ENCODE measurements at places on chromosomes 11 and 22.
A peak's percentile ranks its signal among the peaks of the same experiment; 100 is the strongest.

GRCh38 chr11:65856689-65857499, 1.1 kb downstream of the CFL1 start:
- DNase-seq, result peak; percentile 86

DNA sequence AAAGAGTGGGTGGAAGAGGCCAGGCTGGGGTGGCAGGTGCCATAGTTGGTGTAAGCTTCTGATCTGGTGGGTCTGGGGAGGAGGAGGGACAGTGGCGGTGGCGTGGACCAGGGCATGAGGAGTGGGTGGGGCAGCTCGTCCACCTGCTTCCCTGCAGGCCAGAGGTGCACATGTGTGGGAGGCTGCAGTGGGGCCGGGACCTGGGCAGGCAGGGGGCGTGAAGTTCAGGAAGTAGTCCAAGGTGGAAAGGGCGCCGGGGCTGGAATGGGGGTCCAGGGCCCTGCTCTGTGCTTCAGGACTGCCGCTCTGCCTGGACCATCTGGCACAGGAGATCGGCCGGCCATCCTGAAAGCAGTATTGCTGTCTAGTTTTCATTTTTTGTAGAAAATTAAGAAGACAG, 15.9 kb downstream of the RIBC2 start:
- DNase-seq, result no peak

DNA sequence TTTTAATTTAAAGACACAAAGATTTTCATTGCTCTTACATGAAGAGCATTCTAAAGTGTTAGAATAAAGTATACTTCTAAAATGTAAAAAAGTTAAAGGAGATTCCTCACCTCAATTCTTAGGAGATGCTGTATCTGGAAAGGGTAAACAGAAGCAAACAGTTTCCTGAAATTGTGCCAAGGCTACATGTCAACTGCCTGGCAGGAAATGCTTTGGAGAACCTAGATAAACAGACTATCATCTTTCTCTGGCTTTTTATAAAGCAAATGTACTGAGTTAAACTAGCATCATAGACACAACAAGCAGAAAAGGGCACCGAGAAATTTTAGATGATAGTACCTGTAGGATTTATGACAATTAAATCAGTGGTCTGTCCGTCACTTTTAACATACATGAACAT, 24.7 kb upstream of the AKIP1 start:
- DNase-seq, result no peak

- DNase-seq, result peak; percentile 84
These were observed 268.4 kb downstream of the ETS1 start for GRCh38 chr11:128318856-128319474.

DNA sequence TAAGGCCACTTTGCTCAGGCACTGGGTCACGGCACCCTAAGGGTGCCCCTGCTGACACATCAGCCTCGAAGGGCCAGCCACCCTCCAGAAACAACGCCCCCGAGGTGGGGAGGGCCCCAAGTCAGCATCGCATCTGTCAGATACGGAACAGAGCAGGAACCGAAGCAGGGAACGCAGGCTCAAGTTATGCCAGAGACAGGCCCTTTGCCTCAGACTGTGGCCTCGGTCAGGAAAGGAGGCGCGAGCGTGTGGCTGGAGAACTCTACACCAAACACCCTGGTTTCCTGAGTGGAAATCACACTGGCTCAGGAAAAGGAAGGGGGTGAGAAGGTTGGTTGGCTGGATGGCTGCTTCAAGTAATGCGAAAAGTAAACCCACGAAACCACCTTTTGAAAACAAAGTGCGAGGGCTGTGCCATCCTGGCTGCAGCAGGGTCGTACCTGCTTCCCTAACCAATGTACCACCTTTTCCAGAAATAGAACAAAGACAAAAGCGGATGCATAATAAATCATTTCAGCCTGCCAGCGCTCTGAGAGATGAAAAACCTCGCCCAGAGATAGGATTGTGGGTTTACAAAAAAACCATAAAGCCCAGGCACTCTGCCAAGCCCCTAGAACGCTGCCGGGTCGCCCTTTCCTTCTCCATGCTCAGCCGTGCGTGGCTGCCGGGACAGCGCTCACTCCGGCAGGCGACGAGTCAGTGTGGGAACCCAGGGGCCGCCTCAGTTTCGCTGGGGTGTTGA, 38.6 kb downstream of the TRMU start:
- no peak for DNase-seq

- no peak for DNase-seq
These were observed 28.7 kb downstream of the RPL3 start for GRCh38 chr22:39290724-39291161.

DNA sequence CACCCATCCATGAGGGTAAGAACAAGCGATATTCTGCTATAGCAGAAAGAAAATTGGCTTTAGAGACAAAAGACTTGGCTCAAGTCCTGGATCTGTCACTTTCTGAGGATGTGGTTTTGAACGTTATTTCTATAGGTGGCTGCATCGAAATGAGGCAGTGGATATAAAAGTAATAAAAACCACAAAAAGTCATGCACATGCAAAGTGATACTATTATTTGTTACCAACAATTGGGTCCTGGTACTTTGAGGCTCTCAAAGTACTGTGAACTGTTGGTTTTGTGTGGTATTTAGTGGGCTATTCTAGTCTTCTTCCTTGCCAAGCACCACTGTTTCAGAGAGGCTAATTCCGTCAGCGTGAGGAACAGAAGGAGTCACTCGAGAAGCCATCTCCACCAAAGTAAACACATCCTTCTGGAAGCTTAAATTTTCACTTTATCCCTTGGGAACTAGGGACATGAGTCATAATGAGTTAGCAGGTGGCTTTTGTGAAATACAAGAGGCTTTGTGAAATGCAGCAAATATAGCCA, 13.1 kb downstream of the UBASH3B start:
- DNase-seq, result no peak

DNA sequence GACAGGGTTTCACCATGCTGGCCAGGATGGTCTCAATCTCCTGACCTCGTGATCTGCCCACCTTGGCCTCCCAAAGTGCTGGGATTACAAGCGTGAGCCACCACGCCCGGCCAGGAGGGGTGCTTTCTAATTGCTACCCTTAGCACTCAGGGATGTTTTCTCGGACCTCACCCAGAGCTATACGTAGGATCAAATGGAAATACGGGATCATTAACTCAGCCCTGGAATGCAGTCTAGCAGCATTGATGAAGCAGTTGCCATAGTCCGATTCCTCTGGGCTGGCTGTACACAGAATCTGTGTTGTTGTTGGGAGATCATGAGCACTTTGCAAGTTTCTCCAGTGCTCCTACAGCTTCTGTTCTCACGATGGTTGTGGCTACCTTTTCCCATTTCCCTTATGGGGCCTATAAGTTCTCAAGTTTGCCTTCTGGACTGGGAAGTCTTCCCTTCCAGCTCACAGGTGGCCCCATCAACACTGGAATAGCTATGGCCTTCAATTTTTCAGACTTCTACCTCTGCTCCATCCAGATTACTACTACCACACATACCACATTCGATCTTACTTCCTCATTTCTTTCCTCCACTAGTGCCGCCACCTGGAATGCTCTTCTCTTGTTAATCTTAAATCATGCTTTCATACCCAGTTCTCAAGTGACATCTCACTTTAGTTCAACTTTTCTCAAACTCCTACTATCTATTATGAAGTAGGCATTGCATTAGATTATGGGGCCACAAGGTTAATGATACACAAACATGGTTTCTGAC, 16.1 kb upstream of the PCF11 start:
- no peak for DNase-seq

DNA sequence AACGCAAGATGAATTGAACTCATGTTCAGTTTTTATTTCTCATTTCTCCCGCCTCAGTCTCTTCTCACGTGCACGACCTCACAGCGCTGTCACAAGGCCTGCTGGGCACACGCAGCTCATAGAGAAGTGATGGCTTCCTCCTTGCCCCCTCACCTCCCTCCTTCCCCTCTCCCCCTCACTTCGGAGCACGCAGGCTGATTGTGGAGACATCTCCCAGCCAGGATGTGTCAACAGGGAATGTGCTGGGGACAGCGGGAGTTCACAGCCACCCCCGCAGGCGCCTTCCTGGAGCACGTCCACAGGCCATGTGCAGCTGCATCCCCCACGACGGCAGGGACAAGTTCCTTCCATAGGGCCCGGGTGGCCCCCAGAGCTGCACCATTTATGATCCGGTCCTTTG, 29.1 kb upstream of the KRTAP5-6 start:
- no peak for DNase-seq

- DNase-seq, result no peak
These were observed 15.7 kb downstream of the GLB1L2 start for GRCh38 chr11:134347441-134347840.

DNA sequence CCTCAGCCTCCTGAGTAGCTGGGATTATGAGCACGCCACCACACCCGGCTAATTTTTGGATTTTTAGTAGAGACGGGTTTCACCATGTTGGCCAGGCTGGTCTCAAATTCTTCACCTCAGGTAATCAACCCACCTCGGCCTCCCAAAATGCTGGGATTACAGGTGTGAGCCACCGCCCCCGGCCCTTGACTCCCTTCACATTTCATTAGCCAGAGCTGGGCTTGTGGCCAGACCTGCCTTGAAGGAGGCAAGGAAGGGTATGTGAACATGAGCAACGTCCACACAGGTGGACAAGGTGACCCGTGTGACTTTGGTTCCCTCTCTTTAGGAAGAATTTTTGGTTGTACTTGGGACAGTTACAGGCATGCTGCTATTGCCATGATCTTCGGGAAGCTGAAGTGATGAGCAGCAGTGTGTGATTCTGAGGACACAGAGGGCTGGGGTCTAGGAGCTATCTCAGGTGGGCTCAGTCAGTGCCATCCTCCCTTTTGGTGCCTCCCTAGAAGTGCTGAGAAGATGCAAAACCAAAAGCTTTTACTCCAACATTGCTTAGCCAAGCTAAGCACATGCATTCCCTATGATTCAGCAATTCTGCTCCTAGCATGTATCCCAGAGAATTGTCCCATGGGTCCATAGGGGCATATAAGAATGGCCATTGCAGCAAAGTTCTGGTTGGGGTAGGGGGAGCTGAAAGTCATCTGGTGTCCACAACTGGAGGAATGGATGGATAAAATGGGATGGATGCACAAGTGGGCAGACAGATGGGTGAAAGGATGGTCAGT, 6.1 kb downstream of the AP5B1 start:
- DNase-seq, result no peak

DNA sequence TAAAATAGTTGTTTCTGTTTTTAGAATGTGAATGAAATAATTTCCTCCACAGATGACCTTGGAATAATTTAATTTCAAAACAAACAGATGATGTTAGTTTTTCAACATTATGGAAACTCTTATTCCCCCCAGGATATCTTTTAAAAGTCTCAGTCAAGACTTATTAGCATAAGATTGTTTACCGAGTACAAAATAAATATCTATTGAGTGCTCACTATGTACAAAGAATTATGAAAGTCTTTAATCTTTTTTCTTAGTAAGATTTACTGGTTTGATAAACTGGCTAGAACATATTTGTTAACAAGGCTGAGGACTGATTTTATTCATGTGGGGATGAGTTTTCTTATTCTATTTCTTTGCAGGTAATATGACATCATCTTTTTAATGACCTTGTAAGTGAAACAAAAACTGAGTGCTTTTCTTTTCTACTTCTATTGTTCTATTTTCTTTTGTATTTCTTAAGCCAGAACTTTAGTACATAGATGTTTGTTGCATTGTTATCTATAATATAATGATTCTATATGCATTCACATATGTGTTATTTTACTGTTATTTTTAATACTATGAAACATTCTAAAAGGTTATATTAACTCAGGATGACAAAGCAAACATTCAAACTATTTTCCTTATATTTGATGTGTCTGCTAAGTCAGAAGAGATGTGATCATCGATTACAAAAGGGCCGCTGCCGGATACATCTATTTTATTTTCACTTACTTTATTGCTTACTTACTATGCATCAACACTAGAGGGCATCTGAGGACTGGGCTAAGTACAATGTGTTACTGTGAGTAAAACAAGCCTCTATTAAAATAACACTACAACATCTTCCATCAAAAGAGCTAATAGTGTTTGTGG, 111.0 kb upstream of the ARHGAP42 start:
- DNase-seq, result no peak

- DNase-seq, result no peak
These were observed 69.3 kb downstream of the SEZ6L start for GRCh38 chr22:26238596-26238995.

DNA sequence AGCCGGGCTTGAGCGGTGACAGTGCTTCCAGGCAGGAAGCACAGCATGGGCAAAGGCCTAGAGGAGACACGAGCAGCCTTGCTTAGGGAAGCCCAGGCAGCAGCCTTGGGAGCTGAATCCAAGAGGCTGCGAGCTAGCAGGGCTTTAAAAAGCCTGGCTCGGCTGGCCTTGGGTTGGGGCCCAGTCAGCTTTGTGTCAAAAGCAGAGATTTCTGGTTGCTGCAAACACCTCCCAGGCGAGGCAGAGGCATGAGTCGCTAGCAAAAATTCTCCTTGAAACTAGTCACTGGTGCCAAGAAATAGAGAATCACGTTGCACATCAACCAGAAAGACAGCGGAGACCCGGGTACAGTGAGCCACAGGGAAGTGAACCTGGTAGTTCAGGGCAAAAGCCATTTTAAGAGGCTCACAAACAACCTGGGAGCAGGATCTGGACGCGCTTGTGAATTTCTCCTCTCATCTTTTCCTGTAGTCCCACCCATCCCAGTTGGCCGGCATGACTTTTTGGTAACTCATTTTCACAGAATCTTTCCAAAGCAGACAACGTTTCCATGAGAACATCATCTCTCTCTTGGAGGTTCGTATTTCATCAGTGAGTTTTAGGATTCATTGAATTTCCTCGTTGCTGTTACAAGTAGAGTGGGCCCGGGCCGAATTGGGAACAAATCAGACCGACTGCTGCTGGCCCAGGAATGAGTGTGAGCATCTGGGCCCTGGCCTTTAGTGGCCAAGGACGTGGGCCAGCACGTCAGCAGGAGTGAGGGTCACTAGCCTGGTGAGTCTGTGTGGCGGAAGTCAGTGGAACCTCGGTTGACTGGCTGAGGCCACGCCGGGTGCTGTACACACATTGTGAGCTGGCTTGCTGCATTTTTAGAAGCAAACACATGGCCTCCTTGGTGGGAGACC, 16.4 kb upstream of the FGF4 start:
- DNase-seq, result no peak
